ENCODE measurements at places on chromosomes 6 and 20.

GRCh38 chr6:121076119-121076518, 258.2 kb downstream of the TBC1D32 start:
- DNase-seq, result no peak

DNA sequence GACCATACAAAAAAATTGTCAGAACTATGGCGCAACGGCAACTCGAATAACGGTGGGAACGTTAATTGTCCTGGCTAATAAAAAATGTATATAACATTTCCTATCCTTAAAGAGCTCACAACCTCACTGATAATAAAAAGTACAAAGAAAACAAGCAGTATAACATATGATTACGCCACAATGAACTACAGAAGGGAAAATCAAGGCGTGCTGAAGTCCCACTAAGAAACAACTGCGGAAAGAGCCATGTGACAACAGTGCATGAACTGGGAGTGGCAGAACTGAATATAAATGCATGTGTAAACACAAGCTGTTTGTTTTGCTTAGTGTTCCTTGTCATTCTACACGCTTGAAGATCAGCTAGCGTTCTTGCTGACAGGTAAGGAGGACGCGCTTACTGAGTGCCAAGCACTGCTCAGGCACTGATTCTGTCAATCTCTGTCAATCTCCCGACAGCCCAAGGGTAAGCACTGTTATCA, 466 bp upstream of the PSMB1 start:
- DNase-seq, result no peak

GRCh38 chr6:109472132-109472995, 10.7 kb downstream of the ZBTB24 start:
- no peak for DNase-seq

GRCh38 chr6:165962366-165962765, 205.3 kb downstream of the TBXT start:
- no peak for DNase-seq

- DNase-seq, result no peak
Measured at GRCh38 chr6:680251-680650, 12.7 kb downstream of the EXOC2 start.

DNA sequence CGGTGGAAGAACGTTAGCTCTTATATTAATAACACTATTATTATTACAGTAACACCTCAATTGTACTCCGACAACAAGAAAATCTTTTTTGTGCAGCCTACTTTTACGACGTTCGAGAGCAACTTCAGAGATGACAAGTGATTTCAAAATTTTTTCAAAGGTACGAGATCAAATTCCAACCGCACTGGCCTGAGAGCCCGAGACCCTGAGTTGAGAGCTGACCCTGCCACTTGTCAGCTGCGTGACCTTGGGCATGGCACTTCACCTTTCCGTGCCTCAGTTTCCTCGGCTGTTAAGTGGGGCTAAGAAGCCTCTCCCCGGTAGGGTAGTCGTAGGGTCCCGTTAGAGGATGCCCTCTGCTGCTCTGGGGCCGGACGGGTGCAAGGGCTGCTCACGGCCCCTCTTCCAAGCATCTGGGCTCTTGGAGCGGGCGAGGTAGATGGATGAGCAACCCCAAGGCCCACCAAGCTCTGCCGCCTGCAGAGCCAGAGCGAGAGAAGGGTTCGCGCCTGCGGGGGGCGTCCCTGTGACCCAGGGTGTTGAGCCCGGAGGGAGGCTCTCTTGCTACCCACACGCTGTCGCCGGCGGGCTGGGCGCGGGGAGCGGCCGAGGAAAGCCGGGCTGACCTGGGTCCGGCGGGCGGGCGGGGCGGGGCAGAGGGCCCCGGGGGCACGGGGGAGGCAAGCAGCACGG, 510 bp downstream of the NDRG3 start:
- DNase-seq, result no peak

GRCh38 chr20:58416835-58417234, 27.8 kb downstream of the VAPB start:
- DNase-seq, result no peak

GRCh38 chr20:2245637-2246036, 50.2 kb upstream of the TGM3 start:
- no peak for DNase-seq

DNA sequence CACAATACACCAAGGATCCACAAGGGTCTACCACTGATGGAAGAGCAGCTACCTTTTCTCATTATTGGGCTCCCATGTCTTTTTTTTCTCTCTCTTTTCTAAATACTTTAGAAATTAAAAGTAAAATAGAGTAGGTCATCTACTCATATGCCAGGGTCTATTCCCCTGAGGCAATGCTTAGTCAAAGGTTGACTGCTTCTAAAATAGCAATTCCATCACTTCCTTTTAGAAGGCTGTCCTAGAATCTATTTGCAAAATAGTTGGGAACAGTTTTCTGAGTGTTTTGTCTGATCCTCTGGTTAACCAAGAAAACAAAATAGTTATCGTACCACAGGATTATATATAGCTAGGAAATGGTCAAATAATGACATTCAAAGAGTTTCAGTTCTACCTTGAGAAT, 174.1 kb downstream of the COL21A1 start:
- no peak for DNase-seq

DNA sequence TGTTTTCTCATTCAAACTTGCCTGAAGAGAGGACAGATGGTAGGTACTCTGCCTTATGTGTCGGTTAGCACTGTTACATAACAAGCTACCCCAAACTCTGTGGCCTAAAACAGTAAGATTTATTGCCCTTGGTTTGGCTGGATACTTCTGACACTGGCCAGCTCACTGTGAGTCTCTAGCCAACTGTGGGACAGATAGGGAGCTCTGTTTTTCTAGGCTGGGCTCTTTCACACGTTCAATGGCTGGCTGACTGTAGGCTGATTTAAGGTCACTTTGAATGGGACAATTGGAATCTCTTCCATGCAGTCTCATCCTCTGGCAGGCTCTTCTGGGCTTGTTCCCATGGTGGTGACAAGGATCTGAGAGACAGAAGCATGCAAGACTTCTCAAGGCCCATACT, 39.4 kb upstream of the JAG1 start:
- no peak for DNase-seq

DNA sequence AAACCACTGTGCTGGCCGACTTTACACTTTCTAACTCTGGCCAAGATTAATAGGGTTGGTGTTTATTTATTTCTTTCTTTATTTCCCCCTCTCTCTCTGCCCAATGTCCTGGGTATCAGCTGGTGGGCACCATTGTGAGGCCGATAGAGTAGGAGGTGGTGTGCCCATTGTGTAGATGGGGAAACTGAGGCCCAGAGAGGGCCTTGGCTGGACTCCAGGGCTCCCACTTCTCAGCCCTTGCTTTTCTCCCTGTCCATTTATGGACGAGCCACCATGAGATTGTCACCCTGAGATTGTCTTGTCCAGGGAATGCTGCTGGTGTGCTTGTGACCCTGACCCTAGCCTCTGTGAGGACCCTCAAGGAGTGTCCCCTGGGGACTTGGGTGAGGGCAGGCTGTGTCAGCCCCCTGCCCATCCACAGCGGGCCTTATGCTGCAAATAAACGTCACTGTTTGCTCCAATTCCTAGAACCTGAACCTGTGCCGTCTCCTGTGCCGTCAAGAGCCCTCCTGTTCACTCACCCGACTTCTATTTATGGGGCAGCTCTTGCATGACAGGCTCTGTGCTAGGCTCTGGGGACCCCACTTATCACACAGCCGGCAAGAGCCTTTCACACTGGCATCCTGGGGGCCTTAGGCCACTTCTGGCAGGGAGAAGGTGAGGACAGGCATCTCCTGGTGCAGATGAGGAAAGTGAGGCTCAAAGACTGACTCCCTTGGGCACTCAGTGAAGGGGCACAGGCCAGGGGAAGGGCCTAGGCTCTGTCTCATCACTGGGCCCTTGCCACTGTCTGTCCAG, 24.8 kb downstream of the SUN5 start:
- no peak for DNase-seq

DNA sequence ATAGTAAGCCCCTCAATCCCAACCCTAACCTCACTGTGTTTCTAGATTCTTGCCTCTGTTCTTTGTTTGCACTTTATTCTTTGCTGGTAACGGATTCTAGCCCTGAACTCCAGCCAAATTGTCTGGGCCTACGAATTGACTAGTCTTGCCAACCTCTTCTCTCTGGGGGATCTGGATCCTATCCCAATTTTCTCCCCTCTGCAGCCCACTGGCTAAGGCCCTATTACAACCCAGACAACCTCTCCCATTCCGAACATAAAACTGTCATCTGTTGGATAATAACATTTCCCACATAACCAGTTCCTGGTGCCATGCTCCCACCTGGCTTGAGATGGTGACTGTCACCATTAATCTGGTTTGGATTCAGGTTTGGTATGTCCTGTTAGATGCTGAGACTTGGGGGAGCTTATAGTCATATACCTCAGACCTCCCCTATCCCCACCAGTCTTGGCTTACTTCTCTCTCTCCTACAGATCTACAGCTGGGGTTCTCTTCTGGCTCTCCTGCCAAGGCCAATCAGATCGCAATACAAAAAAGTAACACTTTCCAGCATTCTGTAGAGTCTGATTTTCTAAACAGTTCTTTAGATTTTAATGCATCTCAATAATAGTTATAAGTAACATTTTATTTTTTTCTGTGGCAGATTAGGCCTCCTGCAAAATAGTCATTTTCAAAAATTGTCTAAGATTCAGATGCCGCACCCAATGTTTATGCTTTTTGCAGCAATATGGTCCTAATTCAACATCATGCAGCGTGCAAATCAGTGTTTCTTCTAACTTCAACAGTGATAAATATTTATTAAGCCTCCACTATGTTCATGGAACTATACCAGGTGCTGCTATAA, 29.8 kb upstream of the AHI1 start:
- DNase-seq, result no peak

- no peak for DNase-seq
Measured at GRCh38 chr6:54085541-54085940, 25.7 kb upstream of the MLIP start.

GRCh38 chr6:29146179-29146578, 24.5 kb upstream of the OR2J2 start:
- no peak for DNase-seq

GRCh38 chr6:44668976-44669934, 281.7 kb downstream of the CDC5L start:
- peak; percentile 36 for DNase-seq

DNA sequence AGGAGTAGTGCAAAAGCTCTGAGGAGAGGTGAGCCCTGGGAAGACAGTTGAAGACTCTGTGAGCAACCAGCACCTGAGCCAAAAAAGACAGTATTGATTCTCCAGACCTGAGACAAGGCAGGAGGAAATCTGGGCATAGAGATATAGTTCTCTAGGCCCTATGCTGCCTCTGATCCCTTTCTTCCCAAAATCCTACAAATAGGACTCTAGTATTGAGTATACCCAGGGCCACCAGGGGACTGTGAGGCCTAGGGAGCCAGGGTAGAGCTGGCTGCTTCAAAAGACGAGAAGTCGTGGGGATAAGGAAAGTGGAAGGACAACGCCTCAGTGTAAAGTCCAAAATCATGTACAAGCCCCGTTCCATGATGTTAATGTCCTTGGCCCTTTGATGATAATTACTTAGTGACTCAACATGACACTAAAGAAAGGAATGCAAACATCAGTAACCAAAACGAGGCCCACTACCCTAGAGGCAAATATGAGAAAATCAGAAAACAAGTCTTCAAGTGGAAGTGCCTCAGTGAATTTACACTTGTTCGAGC, 197.3 kb upstream of the PROKR2 start:
- no peak for DNase-seq

GRCh38 chr20:10218536-10219451, at the start of gene SNAP25:
SNAP25 (plus strand) TSS chr20:10218830; CDS start chr20:10275492, 56,662 bp downstream.
- no peak for DNase-seq

DNA sequence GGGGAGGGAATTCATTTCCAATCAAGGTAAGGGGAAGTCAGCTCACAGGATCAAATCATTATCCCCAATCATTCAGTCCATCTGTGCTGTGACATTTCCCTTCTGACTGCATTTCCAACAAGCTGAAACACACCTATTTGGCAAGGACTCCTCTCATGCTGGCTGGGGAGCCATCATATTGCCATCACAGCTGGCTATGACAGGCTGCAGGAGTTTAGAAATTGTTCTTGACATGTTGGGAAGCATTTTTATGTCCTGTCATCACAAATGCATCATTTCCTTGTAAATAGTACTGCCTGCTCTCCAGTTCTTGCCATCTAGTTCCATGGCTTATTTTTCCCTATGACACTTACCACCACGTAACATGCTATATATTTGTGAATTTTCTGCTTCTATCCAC, 113.9 kb upstream of the TMEM170B start:
- no peak for DNase-seq

DNA sequence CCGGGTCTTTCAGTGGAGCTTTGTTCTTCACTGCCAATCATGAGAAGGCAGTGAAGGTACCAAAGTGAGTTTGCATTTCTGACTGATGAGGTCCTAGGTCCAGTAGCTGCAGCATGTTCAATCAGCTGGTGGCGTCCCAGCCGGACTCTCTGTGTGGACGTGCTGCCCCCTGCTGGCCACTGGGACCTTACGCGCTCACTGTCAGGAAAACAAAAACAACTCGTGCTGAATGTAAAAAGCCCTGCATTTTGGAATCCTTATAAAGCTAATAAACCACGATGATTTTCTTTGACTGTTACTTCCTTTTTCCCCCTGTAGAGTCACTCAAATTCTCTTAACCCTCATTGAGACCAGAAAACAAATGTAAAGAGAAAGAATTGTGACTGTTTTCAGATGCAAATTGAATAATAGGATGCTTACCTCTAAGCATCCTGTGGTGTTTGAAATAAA, 4.9 kb upstream of the CD24 start:
- peak; percentile 81 for DNase-seq

DNA sequence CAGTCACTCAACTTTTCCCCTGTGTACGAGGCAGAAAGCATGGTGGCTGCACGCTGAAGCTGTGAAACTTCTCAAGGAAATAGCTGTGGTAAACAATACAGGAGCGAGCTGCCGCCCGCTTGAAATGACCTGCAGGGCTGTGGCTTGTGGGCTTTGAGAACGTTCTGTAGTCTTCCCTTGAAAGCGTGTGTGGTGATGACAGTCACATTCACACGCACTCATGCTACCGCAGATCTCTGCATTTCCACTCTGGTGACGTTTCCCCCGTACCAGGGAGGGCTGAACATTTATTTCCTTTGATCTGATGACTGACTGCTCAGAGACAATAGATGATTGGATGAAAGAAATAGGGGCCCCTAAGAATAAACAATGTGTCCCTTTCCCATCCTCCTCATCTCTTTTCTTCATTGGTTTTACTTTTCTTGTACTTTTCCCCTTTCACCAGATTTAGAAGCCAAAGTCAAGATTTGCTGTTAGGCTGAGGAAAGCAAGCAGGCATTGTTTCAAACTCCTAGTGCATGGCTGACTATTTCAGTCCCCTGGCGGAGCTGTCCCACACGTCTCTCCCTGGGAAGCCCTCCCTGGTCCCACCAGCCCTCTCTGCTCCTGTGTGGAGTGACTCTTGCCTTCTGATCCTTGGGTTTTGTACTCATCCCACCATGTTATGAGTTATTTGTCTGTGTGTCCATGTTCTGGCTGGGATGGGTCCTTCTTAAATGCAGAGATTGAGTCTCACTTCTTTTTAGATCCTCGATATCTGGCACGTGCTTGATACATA, 3.9 kb downstream of the SYTL3 start:
- DNase-seq, result peak; percentile 99

- DNase-seq, result no peak
Measured at GRCh38 chr20:12241065-12241464, 323.4 kb downstream of the BTBD3 start.

GRCh38 chr6:146914489-146915483, 289.4 kb upstream of the STXBP5 start:
- DNase-seq, result no peak

Measured in CD8-positive, alpha-beta T cell (primary cell).